Epithelial cell of proximal tubule (primary cell): ENCODE measurements at places on chromosomes 1 and 21. TPM values are rescaled to one million over a fixed set of nuclear protein-coding genes. Genes with fewer than 3 reads are reported as not detected.

DNA sequence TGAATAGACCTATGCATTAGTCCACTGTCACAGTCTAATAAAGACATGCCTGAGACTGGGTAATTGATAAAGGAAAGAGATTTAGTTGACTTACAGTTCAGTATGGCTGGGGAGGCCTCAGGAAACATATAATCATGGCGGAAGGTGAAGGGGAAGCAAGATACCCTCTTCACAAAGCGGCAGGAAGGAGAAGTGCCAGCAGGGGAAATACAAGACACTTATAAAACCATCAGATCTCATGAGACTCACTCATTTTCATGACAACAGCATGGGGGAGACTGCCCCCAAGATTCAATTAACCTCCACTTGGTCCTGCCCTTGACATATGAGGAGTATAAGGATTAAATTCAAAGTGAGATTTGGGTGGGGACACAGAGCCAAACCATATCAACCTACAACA is 59.4 kb downstream of the CAPN9 start:
- DNase-seq = no peak

DNA sequence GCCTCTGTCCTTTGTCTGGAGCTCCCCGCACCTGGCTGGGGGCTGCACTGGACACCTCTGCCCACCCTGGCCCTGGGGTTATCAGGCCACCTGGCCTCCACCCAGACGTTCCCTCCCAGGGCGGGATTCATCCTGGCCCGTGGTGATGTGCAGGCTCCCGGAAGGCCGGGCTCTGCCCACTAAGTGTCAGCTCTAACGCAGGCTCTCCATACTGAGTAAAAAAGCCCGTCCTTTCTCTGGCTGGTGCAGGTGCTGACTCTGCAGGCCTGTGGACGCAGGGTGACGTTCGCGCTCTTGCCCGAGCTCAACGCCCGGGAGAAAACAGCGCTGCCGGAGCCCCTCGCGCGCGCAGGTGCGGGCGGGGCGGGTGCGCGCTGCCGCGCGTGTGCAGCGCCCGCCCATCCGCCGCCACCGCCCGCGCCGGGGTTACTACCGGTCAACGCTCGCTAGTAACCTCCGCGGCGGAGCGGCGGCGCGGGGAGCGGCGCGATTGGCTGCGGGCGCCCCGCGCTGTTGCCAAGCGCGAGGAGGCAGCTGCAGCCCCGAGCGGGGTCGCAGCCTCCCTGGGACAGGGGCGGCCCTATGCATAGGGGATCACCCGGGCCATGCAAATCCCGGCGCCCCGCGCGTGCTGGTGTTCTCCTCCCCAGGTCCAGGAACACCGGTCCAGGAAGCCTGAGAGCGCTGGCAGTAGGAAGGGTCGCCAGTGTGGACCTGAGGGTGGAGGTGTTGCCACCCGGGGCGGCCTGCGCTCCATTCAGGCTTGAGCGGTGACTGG is 15.7 kb downstream of the ABCG1 start:
- no peak for DNase-seq

- no peak for DNase-seq
Measured at GRCh38 chr1:72286401-72286800, 4.1 kb upstream of the NEGR1 start.

- peak; percentile 71 for DNase-seq
Measured at GRCh38 chr1:211515090-211516023, 23.4 kb upstream of the RD3 start.

- DNase-seq = peak; percentile 22
Measured at GRCh38 chr1:83692524-83693381, 306.2 kb downstream of the TTLL7 start.

DNA sequence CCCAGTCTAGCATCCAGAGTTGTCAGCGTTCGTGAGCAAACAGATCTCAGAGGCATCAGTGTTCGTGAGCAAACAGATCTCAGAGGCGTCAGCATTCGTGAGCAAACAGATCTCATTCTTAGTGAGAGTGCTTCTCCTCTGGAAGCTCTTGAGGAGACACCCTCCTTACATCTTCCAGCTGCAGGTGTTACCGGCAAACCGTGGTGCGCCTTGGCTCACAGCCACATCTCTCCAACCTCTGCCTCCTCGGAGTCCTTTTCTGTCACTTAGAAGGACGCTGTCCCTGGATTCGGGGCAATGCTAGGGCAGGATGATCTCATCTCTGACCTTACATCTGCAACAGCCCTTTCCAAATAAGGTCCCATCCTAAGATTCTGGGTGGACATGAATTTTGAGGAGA is 14.6 kb upstream of the UMODL1 start:
- no peak for DNase-seq

Gene TNFSF4
- 0.29 and 0.35 TPM in 2 replicates for total RNA-seq
